ENCODE measurements at places on chromosomes 1 and 21. TPM values are rescaled to one million over a fixed set of nuclear protein-coding genes. Genes with fewer than 3 reads are reported as not detected.

- H3K27me3 ChIP-seq: peaks cover 72% of the 10 kb centered on the region
- no peaks in the 10 kb centered on the region for H3K4me1 ChIP-seq
- H3K36me3 ChIP-seq: no peaks in the 10 kb centered on the region
- DNase-seq: no peak
These were observed 32.3 kb downstream of the VWA5B1 start for GRCh38 chr1:20322825-20323612.

MAP3K7CL gene
- total RNA-seq: not detected

SLAMF7 gene
- total RNA-seq: 0.35 TPM

DNA sequence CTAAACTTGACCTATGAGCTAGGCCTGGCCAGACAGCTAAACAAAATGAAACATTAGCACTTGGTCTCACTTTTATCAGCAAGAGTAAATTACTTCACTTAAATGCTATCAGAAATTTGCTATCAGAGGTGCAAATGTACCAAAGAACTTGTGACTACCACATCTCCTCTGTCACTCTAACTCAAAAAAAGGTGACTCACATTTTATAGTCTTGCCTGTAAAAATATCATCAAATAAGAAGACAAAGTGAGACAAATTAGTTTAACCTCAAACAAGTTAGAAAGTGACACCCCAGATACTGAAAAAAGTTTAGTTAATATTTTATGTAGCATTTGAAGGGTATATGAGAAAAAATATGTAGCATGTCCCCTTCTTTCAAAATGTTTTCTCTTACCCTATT is 76.9 kb downstream of the EPS15 start:
- H3K4me3 ChIP-seq: no peak overlapping the region
- DNase-seq: no peak
- no peak overlapping the region for H3K27ac ChIP-seq
- no peaks in the 10 kb centered on the region for H3K27me3 ChIP-seq

DNA sequence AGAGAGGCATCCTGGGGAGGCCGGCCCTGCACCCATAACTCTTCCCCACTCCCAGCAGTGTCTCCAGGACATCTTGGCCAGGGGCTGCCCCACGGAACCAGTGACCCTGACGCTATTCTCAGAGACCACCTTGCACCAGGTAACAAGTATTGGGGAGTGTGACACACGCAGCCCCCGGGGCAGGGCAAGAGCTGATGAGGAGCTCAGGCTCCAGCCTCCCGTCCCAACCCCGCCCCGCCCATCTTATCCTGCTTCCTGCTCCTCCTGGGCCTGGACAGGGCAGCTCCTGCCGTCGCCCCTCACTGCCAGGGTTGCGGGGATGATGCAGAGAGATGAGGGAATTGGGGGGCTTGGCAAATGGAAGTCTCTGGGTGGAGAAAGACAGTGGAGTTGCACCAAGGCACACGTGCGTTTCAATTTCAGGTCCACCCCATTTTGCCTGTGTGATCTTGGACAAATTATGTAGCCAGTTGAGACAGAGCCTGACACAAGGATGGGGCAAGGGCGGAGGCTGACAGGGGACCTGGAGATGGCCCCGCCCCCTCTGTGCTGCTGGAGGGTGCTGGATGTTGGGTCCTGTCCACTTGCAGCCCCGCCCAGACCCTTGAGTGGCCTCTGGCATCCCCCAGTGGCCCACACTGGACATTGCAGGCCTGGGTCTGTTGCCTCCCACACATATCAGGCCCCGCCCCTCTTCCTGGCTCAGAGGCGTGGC is 10.7 kb downstream of the CLCNKA start:
- no peaks in the 10 kb centered on the region for H3K27me3 ChIP-seq
- H3K4me1 ChIP-seq: peaks cover 42% of the 10 kb centered on the region
- H3K4me3 ChIP-seq: no peak overlapping the region
- no peak overlapping the region for H3K27ac ChIP-seq

GRCh38 chr1:185562461-185563359 is 171.5 kb upstream of the HMCN1 start:
- no peak overlapping the region for H3K27ac ChIP-seq
- H3K4me1 ChIP-seq: no peaks in the 10 kb centered on the region
- H3K4me3 ChIP-seq: no peak overlapping the region

GRCh38 chr1:176785791-176786190 is 322.8 kb downstream of the PAPPA2 start:
- no peak overlapping the region for H3K4me3 ChIP-seq
- no peaks in the 10 kb centered on the region for H3K4me1 ChIP-seq
- no peaks in the 10 kb centered on the region for H3K36me3 ChIP-seq
- no peak for DNase-seq

EXO1 gene
- 107 TPM for total RNA-seq

DNA sequence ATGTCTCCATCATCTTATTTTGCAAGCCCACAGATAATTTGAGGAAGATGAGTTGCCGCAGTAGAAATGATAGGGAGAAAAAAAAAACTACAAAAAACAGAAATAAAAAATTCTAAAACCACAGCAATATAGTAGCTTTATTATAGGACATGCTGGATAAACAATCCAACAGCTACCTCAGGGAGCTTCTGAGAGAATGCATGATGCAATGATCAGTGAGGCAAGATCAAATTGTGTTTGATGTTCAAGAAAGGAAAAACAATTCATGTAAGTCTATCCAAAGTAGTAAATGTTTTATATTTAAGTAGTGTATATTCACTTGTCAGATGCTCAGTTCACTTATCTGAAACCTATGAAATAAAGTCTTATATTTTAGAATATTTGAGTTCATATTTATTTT is 6.7 kb downstream of the CR1L start:
- H3K27ac ChIP-seq: peak overlapping the region; percentile 1
- peaks cover 39% of the 10 kb centered on the region for H3K4me1 ChIP-seq
- H3K27me3 ChIP-seq: no peaks in the 10 kb centered on the region

SPRR4 gene
- total RNA-seq: not detected

DNA sequence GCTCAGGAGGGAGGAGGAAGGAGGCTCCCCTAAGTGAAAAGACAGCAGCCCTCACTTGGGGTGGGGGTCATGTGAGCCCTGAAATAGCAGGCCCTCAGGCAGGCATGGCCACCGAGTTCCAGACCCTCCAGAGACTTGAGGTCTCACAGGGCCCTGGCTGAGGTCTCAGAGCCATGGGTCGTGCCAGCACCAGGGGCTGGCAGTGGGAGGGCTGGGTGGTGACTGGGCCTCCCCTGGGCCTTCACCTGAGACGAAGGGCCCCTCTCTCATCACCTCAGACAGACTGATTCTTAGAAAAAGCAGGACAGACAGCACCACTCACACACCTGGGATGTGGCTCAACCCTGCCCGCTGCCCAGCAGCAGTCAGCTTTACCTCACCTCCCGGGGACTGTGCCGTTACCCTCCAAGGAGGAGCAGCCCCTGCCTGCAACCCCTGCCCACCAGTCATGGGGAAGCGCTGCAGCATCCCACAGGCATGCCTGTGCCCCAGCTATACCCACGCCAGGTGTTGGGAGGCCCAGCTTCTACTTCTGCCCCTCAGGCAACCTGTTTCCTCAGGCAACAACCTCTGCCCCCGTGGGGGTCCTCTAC is 42.6 kb upstream of the LRP8 start:
- H3K4me3 ChIP-seq: no peak overlapping the region
- H3K27me3 ChIP-seq: peaks cover 11% of the 10 kb centered on the region
- H3K27ac ChIP-seq: no peak overlapping the region

DNA sequence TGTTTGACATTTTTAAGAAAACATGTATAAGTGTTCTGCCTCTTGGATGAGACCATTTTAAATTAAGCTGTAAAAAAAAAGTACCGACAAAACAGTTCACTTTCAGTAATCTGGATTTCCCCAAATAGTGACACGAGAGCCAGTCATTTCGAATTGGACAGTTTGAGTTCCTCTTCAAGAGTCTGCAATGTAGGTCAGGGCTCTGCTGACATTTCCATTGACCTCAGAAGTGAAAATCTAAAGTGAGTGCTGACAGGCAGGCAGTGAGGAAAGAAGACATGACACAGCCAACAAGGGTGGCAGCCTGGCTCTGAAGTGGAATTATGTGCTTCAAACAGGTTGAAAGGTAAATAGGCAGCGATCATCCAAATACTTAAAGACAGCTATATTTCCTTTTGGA is at the start of gene IL23R:
TSS of gene IL23R (plus strand) at position 259 of the 400 bp plus-strand sequence. CDS start 1,667 bp downstream, outside the sequence.
- H3K36me3 ChIP-seq: no peaks in the 10 kb centered on the region
- no peak within 1 kb of the TSS for H3K27ac ChIP-seq
- no peaks in the 10 kb centered on the region for H3K4me1 ChIP-seq
- no peak for DNase-seq
- no peak within 1 kb of the TSS for H3K4me3 ChIP-seq

TAS1R1 gene
- total RNA-seq: not detected

KRTAP11-1 gene
- total RNA-seq: not detected

GRCh38 chr1:96837057-96837780 is 115.6 kb downstream of the PTBP2 start:
- no peaks in the 10 kb centered on the region for H3K27me3 ChIP-seq
- no peaks in the 10 kb centered on the region for H3K36me3 ChIP-seq
- no peak for DNase-seq
- H3K4me3 ChIP-seq: no peak overlapping the region

GRCh38 chr1:159845751-159846629 is 16.5 kb downstream of the VSIG8 start:
- no peak overlapping the region for H3K27ac ChIP-seq
- DNase-seq: no peak
- no peaks in the 10 kb centered on the region for H3K36me3 ChIP-seq
- H3K27me3 ChIP-seq: peaks cover 18% of the 10 kb centered on the region
- no peak overlapping the region for H3K4me3 ChIP-seq
- H3K4me1 ChIP-seq: no peaks in the 10 kb centered on the region

DNA sequence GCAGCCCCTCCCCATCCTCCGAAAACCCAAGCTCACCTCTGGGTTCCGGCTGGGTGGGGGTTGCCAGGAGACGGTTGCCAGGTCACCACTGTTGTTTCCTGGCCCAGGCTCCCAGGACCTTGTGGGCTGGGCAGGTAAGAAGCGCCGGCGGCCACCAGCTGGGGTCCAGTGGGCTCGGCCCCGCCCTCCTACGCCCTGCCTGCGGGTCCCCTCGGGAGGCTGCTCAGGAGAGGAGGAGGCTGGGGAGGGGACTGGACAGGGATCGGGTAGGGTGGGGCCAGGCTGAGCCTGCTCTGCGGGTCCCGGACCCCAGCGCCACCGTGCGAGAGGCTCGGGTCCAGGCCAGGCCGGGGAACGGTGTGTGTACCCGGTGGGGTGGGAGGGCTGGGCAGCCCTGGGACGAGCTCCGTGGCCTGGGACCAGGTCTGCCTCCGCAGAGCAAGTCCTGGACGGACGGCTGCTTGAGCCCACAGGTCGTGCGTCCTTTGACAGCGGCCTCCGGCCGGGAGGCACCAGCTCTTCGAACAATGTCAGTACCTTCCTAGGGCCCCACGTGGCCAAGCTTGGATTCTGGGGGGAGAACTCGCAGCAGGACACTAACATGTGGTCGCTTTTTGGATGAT is at the start of gene TTLL10:
TSS of gene TTLL10 (plus strand) at position 88 of the 623 bp plus-strand sequence. CDS start 5,336 bp downstream, outside the sequence.
- no peaks in the 10 kb centered on the region for H3K4me1 ChIP-seq
- no peak for DNase-seq
- peaks cover 55% of the 10 kb centered on the region for H3K27me3 ChIP-seq
- H3K27ac ChIP-seq: no peak within 1 kb of the TSS
- no peaks in the 10 kb centered on the region for H3K36me3 ChIP-seq
- no peak within 1 kb of the TSS for H3K4me3 ChIP-seq

GRCh38 chr21:42089093-42089631 is 18.0 kb downstream of the UMODL1 start:
- peaks cover 64% of the 10 kb centered on the region for H3K27me3 ChIP-seq
- H3K27ac ChIP-seq: no peak overlapping the region
- H3K36me3 ChIP-seq: no peaks in the 10 kb centered on the region
- H3K4me3 ChIP-seq: no peak overlapping the region
- H3K4me1 ChIP-seq: no peaks in the 10 kb centered on the region

DNA sequence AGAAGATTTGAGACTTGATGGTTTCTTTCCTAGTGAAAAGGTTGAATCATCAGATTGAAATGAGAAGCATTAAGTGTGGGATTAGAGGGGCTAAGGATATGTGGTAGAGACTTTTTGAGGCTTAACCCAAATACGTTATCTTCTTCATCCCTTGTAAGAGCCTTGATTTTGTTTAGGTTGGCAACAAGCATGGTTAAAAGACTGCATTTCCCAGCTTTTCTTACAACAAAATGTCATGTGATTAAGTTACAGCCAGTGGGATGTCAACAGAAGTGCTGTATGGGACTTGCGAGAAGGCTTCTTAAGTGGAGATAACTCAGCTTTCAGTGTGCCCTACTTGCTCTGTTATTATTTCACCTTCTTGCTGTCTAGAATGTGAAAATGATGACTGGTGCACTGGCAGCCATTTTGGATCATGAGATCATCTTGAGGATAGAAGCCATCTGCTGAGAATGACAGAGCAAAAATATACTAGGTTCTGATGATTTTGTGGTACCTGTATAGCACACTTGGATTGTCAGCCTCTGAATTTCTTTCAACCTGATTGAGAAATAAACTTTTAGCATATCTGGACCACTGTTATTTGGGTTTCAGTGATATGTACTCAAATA is 41.3 kb upstream of the GNG12 start:
- no peaks in the 10 kb centered on the region for H3K27me3 ChIP-seq
- H3K36me3 ChIP-seq: no peaks in the 10 kb centered on the region
- H3K27ac ChIP-seq: peak overlapping the region; percentile 21
- no peaks in the 10 kb centered on the region for H3K4me1 ChIP-seq

DNA sequence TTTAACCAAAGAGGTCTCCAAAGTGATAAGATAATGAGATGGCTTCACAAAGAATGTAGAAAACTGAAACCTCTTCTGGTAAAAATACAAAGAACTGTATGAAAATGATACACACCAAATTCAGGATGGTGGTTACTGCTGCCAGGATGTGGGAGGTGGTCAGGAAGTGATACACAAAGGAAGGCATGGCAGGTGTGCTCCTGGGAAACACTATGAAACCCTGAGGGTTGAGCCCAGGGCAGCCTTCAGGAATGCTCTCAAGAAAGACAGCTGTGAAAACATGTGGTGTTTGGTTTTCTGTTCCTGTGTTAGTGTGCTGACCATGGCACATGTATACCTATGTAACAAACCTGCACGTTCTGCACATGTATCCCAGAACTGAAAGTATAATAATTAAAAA is 109.3 kb downstream of the NTNG1 start:
- no peak for DNase-seq
- no peaks in the 10 kb centered on the region for H3K36me3 ChIP-seq
- H3K4me3 ChIP-seq: no peak overlapping the region
- H3K27ac ChIP-seq: no peak overlapping the region
- H3K4me1 ChIP-seq: no peaks in the 10 kb centered on the region

HSD11B1 gene
- not detected for total RNA-seq

GRCh38 chr1:195218428-195219212 is 1389.6 kb downstream of the KCNT2 start:
- H3K4me1 ChIP-seq: no peaks in the 10 kb centered on the region
- no peaks in the 10 kb centered on the region for H3K36me3 ChIP-seq
- H3K27me3 ChIP-seq: no peaks in the 10 kb centered on the region

- no peak within 1 kb of the TSS for H3K27ac ChIP-seq
- H3K36me3 ChIP-seq: no peaks in the 10 kb centered on the region
These were observed at the start of gene DIRAS3 for GRCh38 chr1:68049941-68050878. TSS of gene DIRAS3 (minus strand) at chr1:68050627. CDS start at chr1:68047297, 3,330 bp downstream.

GRCh38 chr21:33313611-33314010 is 11.2 kb upstream of the IFNAR1 start:
- DNase-seq: no peak
- H3K27me3 ChIP-seq: peaks cover 10% of the 10 kb centered on the region
- H3K36me3 ChIP-seq: no peaks in the 10 kb centered on the region
- H3K27ac ChIP-seq: no peak overlapping the region
- H3K4me3 ChIP-seq: no peak overlapping the region
